ENCODE measurements at places on chromosomes 6 and 20. TPM values are rescaled to one million over a fixed set of nuclear protein-coding genes. Genes with fewer than 3 reads are reported as not detected.
A peak's percentile ranks its signal among the peaks of the same experiment; 100 is the strongest.

The ZNF341 gene
- 2.0 TPM for total RNA-seq

DNA sequence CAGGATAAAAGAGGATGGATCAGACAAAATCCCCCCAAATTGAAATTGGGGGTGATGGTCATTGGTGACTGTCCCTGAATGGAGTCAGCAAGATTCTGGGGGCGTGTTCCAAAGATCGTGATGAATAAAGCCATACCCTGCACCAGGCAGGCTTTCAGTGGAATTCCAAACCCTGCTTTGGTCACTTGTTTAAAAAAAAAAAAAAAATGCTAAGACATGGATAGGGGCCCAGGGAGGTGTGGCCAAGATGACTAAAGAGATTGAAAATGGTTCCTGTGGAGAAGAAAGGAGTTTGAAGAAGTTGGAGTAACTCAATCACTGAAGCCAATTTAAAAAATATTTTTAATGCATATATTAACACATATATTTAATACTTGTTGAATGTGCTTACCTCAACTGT lies 161.4 kb upstream of the KCNG1 start:
- peak; percentile 42 for DNase-seq

The SLC26A8 gene
- total RNA-seq, result not detected

- no peak for DNase-seq
These were observed 537.4 kb upstream of the MMS22L start for GRCh38 chr6:97820400-97820799.

GRCh38 chr6:100617633-100618350 lies 153.1 kb upstream of the SIM1 start:
- no peak for DNase-seq

GRCh38 chr6:158803733-158804143 lies 15.4 kb downstream of the EZR start:
- no peak for DNase-seq

The HRH3 gene
- 0.07 TPM for total RNA-seq

The SLC35A1 gene
- total RNA-seq, result 16.4 TPM

DNA sequence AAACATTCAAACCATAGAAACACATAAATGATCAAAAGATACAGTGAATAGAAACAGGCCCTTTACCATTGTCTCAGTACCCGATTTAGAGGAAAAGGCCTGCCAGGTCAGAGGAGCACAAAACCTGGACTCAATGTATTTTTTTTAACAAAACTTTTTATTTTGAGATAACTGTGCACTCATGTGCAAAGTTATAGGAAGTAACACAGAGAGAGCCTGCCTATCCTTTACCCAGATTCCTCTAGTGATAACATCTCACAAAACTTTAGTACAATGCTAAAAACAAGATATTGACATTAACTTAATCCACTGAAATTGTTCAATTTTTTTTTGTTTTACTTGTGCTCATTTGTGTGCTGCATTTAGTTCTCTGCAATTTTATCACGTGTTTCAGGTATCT lies 36.8 kb upstream of the SAMD3 start:
- DNase-seq, result no peak

DNA sequence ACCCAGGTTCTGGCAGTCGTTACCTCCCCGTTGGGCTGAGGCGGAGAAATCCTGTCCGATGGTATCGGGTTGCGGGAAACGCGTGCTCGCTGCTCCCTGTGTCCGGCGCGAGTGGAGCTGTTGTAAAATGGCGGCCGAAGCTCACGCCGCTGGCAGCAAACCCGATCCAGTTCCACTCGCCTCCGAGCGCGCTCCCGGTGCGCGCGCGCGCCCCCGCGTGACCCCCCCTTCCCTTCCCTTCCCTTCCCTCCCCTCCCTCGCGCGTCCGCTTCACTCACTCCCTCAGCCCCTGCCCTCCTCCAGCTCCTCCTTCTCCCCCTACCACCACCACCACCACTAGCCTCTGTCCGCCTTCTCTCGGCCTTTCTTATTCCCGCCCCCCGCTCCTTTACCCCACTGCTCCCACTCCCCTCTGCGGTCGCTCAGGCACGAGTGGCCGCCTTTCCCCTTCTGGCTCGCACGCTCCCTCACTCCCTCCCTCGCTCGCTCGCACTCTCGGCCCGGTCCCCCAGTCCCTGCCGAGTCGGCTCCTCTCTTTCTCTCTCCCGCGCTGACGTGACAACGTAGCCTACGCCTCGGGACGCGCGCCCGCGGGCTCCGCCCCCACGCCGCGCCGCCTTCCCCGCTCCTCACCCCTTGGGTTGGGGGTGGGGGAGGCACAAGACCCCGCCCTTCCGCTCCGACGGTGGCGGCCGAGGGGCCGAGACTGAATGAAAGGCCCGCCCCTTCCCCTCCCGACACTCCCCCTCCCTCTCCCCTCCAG lies at the start of gene SYNCRIP:
SYNCRIP (minus strand) TSS at position 113 of the 763 bp plus-strand sequence. CDS start 1,447 bp downstream, outside the sequence.
- DNase-seq, result peak; percentile 91

DNA sequence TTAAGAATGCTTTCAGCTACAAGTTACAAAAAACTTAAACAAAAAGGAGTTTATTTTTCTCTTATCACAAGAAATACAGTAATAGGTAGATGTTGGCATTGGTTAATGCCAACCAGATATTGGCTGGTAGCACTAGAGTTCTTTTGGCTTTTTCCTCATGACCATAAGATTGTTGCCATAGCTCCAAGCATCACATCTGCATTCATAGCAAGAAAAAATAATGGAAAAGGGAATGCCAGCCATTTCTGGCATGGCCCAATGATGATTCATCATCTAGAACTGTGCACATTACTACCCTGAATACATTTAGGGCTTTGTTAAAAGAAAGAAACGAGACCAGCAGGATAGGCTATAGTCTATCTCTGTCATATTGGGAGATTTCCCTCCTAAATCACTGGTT lies 20.8 kb upstream of the SIRT5 start:
- DNase-seq, result no peak

The PNLDC1 gene
- 0.11 TPM for total RNA-seq

DNA sequence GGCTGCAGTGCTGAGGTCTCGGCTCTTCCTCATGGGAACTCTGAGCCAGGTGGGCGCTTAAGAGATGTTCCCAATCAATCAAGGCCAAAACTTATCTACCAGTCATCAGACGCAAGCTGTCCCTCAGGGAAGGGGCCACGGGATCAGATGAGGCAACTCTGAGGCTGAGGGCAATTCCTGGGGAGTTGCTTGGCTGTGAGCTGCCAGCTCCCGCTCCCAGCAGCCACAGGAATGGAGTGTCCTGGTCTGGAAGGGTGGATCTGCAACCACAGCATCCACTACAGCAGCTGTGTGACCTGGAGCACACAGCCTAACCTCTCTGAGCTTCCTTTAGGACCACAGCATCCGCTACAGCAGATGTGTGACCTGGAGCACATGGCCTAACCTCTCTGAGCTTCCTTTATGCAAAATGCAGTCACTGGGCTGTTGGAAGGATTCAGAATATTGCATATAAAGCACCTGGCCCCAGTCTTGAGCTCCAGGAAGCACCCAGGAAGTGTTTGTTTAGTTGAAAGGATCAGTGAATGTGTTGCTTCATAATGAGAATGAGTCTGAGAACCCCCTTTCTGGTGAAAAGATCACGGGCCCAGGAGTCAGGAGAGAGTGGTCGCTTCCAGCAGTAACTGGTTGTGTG lies 60.9 kb downstream of the TFAP2C start:
- DNase-seq, result peak; percentile 52

The OR2J3 gene
- not detected for total RNA-seq

- no peak for DNase-seq
These were observed 276.3 kb downstream of the CD83 start for GRCh38 chr6:14393910-14394309.

The BAG2 gene
- total RNA-seq, result 8.9 TPM

The HLA-DRA gene
- not detected for total RNA-seq

The EDN1 gene
- total RNA-seq, result 54.8 TPM

GRCh38 chr6:162706232-162706631 lies 21.3 kb downstream of the PRKN start:
- DNase-seq, result no peak

DNA sequence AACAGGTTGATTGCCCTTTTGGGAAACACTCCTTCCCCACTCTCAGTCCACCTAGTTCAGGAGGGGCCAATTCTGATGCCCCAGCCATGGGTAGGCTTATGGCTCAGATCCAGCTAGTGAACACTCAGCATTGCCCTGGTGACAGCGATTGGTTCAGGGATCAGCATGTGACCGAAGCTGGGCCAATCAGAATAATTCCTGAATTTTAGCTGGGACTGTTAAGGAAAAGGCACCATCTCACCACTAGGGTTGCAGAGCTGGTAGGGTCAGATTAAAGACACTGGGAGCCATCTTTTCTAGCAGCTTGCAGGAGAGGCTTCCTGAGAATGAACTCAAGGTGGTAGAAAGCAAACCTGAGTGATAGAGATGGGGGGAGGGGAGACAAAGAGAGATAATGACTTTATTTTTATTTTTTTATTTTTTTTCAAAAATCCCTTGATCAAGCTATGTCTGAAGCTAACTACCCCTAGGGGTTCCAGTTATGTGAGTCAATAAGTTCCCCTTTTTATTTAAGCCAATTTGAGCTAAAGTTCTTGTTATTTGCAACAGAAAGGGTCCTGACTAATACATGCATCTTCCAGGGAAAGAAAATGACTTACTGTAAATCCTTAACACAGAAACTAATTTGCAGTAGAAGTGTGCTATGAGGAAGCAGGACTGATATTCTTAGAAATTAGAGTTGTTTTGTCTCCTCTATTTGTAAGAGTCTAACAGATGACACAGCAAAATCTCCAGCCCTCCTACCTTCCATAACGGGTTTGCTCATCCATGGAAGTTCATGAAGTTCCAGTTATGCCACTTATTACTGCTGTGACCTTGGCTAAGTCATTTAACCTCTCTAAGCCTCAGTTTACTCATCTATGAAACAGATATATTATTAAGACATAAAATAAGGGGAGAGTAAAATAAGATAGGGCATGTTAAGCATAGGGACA lies 44.7 kb downstream of the EYA2 start:
- DNase-seq, result no peak

DNA sequence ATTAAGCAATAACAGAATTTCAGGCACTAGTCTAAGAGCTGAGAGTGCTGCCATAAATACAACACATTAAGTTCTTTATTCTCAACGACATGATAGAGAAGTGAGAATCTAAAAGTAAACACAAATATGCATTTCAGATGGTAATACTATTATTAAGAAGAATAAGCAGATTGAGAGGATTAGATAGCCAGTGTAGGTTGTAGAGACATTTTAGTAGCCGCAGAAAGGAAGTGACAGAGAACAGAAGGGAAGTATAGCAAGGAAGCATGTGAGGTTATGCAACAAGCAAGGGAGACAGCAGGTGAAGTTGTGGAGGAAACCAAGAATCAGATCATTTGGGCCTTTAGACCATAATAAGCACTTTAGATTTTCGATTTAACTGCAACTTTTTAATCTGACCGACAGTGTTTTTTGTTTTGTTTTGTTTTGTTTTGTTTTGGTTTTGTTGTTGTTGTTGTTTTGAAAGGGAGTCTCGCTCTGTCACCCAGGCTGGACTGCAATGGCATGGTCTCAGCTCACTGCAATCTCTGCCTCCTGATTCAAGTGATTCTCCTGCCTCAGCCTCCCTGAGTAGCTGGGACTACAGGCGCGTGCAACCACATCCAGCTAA lies 737.0 kb upstream of the ADGRB3 start:
- DNase-seq, result no peak

DNA sequence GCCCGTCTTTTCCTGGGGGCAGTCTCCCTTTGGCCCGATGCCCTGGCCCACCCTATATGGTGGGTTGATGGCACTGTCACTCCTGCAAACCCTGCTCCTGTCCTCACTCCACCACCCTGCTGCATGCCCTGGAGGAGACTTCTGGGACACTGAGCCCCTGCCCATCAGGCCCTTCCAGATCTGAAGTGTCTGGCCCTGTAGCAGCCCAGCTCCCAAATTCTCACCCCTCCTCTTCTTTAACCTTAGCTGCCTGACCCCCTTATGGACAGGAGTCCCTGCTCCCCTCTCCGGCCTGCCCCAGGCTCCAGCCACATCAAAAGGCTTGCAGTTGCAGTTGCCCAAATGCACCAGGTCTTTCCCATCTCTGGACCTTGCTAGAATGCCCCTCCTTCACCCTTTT lies 20.8 kb upstream of the SLC32A1 start:
- DNase-seq, result no peak

GRCh38 chr6:132247381-132248159 lies 153.7 kb downstream of the MOXD1 start:
- peak; percentile 28 for DNase-seq

DNA sequence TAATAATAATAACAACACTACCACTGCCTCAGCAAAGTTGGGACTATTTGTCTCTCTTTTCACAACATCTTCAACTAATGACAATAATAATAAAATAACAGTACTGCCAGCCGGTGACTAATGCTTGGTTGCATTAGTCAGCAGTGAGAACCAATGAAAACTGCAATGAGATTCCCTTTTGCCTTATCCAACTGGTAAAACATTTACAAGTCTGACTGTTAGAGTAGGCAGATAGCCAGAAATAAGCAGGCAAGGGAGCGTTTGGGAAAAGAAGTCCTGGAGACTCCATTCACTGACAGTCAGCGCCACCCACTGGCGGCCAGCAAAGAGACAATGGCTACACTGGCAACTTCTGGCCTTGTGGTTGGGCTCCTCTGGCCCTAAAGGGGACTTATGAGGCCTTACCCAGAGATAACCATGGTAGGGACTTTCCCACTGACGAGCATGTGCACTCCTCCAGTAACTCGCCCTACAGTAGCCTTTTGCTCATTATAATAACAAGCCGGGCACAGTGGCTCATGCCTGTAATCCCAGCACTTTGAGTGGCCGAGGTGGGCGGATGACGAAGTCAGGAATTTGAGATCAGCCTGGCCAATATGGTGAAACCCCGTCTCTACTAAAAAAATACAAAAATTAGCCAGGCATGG lies 3.4 kb upstream of the NSFL1C start:
- peak; percentile 99 for DNase-seq

DNA sequence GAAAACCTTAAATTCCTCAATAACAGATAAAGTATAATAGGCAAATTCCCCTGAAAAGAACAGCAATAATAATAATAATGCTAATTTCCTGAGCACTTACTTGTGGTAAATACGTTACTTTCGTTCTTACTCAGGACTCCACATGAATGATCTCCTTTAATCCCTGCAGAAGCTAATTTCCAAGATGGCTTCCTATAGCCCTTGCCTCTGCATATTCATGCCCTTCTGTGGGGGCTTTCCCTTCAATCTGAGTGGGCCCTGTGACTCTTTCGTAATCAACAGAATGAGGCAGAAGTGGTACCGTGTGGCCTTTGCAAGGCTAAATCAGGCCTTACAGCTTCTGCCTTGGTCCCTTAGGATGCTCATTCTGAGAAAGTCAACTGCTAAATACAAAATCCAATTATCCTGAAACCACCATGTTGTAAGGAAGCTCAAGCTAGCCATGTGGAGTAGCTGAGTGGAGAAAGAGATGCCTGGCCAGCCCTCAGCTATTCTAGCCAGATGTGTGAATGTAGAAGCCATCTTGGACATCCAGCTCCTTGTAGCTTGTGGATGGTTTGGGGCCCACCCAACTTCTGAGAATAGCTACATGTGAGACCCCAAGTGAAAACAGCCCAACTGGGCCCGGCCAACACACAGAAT lies 50.5 kb downstream of the MCUR1 start:
- no peak for DNase-seq

- DNase-seq, result peak; percentile 67
These were observed 230.3 kb downstream of the IBTK start for GRCh38 chr6:82017288-82017687.

DNA sequence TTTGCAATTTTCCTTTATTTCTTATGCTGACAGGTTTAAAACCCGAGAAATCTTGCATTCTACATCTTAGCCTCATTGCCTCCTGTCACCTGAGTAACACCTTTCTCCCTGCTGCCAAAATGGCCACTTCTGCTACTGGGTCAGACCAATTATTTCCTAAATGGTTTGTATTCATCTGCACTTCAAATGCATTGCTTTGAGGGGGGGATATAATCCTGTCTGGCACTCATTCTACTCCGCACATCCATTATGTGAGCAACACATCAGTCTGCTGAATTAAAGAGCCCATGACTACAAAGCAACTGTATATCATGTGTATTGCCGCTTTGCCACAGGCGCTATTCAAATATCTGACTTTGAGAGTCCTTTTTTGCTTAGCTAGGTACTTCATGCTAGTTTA lies 141.6 kb upstream of the TSHZ2 start:
- no peak for DNase-seq

All from astrocyte (in vitro differentiated cells and primary cell).